ENCODE measurements at places on chromosomes 4 and X. TPM values are rescaled to one million over a fixed set of nuclear protein-coding genes. Genes with fewer than 3 reads are reported as not detected.

DNA sequence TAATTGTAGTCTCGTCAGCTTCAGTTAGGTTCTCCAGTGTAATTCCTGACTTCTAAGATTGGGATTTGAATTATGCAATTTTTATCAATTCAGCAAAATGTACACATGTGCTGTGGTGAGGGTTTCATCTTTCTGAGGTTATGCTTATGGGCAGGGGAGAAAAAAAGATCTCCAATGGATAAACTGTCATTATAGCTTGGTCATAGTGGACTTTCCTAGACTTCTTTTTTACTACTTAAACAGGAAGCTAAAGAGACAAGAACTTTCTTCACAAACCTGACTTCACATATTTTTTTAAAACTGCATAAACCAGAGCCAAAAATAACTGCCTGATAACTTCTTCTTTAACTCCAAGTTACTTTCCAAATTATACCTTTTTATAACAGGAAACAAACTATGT lies 21.7 kb upstream of the SPP1 start:
- no peak for DNase-seq

GRCh38 chr4:152537881-152538280 lies 2.0 kb upstream of the FBXW7 start:
- no peak for DNase-seq

DNA sequence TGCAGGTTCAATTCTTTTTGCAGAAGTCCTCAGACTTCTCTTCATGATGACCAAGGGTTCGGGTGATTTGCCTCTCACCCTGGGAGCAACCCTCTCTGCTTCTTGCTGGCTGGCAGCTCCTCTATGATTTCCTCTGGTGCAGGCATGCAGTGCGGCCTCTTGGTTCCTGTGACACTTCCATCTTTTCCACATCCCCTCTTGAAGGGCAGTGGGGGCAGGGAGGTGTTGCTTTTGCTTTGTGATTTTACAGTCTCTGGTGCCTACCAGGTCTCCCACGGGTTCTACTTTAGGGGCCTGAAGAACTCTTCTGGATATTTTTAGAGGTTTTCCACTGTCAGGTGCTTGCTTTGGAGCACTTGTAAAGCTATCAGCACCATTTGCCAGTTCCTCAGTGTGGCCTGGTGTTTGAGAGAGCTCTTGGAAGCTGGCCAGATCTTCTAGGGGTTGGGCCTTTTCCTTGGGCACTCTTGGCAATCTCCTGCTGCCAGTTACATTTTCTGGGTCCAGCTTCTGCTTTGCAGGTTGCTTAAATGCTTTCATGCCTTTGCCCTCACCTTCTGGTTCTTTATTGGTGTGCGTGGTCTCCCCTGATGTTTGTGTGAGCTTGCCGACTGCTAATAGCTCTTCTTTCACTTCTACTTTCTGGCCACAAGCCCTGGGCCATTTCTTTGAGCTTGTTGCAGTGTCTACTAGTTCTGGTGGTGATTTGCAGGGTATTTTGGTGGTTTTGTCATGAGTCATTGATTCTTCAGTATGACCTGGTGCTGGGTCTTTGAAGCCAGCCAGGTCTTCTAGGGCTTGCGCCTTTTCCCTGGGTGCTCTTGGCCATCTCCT lies 11.5 kb upstream of the CHST7 start:
- DNase-seq = no peak

GRCh38 chrX:154540897-154541535 lies 5.6 kb downstream of the G6PD start:
- peak; percentile 66 for DNase-seq

DNA sequence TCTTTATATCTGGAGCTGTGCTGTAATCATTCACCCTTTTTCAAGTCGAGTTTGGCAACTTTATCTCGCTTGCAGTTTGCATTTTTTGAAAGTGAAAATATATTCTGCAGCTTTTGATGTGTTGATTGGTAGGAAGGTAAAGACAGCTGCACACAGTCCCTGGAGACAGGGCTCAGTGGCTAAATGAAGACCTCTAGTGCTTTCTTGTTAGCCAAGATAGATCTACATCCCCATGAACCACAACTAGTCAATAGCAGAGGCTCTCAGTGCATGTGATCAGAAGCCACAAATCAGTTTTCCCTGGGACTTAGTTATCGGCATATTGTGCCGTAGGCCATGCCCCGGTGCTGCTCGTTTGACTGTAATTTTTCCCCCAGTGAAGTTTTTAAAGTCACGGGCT lies 587.7 kb upstream of the PITX2 start:
- DNase-seq = no peak

Gene AFAP1
- 22.7 TPM for total RNA-seq

GRCh38 chr4:184234155-184234554 lies 16.5 kb upstream of the ENPP6 start:
- no peak for DNase-seq

Gene RAB41
- total RNA-seq = not detected

- DNase-seq = no peak
These were observed 206.8 kb downstream of the SMARCA1 start for GRCh38 chrX:129316461-129316860.

DNA sequence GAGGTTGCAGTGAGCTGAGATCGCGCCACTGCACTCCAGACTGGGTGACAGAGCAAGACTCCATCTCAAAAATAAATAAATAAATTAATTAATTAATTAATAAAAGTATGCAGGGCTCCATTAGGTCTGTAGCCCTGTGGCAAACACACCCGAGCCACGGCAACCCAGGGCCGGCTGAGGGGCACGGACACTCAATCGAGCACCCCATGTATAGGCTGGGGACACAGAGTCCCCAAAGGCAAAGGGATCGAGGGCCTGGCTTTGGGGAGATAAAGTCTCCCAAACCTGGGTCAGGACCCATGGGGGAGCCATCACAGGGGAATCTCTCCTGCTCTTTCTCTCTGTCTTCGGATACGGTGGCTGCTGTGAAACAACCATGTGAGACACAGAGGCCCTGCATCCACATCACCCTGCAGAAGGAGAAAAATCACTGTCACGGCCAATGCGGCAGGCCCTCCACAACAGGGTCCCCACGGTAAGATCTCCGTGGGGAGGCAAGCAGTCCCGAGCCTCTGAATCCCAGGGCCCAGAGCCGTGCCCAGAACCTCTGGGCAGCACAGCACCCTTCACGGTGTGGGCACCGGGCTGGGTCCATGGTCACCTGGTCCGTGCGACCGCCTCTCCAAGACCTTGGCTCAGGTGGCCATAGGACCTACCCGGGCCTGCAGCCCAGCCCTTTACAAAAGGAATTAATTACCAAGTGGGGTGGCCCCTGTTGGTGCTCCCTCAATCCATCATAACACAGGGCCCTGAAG lies 81.8 kb downstream of the WFS1 start:
- no peak for DNase-seq

Gene GPRASP2
- total RNA-seq = 13.4 TPM

DNA sequence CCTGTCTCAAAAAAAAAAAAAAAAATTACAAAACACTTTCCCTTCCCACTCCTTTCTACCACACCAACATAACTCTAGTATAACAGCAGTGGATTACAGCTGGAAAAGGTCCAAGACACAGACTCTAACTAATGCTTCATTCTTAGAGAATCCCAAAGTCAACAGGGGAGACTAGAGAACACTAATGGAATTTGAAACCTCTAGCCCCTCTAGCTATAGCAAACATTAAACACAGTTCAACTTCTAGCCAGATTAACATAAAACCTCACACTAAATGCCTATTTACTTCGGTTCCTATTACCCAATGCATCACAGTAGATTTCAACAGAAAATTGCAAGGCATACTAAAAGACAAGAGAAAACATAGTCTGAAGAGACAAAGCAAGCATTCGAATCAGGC lies 10.5 kb upstream of the DHX15 start:
- no peak for DNase-seq

GRCh38 chr4:704198-704891 lies 1.3 kb upstream of the PCGF3 start:
- no peak for DNase-seq

DNA sequence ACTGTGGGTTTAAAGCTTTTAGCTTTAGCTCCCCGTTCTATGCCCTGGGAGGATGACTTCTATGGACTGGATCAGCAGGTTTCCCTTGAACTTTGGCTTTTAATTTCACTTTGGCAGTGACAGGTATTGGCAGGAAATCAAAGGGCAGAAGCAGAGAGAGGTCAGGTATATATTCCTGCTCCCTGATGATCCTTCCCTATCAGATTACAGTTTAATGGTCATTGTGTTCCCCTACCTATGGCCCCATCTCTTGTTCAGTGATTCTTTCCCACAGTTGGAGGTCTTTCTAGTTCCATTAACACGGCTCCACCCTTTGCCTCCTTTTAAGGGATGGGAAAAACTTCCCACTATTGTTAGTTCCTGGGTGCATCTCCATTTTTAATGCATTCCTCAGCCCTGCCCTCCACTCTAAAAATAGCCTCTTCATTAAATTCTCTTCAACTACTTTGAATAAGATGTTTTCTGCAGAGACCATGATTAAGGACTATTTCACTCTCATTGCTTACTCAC lies 107.8 kb upstream of the TMEM47 start:
- no peak for DNase-seq

Gene PALLD
- total RNA-seq = 250 TPM

- no peak for DNase-seq
These were observed 201.6 kb upstream of the NR3C2 start for GRCh38 chr4:148643851-148644250.

Gene ABHD18
- 12.1 TPM for total RNA-seq

- peak; percentile 35 for DNase-seq
These were observed 50.9 kb upstream of the TMEM164 start for GRCh38 chrX:109952050-109952449.

DNA sequence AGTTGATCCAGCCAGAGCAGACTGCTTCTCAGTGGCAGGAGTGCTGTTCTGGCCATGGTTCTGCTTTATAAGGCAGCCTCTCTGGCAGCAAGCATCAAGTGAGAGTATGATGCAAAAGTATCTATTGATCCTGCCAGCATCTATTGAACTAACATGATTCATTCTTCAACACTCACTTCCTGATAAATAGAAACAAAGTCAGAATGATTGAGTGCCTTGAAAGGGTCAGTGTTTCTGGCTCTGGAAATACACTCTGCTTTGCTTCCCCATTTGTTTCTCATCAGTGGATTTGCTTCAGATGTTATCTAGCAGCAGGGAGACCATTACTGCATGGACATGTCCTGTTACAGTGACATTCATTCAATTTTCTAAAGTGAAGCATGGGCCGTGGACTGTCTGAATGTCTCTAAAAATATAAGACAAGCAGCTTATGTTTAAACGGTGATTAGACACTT lies 66.2 kb upstream of the FRAS1 start:
- DNase-seq = peak; percentile 21

Gene GRIA3
- total RNA-seq = 4.8 TPM

DNA sequence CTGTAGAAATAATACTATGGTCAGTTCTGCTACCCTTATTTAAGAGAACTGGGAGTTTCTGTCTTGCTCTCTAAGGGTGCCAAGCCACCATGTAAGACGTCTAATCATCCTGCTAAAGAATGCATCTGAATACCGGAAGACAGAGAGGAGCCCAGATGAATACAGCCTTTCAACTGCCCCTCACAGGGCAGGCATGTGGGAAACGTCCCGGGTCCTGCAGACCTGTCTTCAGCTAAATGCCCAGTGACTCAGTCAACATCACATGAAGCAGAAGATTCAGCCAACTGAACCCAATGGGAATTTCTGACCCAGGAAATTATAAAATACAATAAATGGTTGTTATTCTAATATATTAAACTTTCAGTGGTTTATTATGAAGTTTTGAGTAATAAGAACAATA lies 2141.0 kb upstream of the AGA start:
- no peak for DNase-seq

DNA sequence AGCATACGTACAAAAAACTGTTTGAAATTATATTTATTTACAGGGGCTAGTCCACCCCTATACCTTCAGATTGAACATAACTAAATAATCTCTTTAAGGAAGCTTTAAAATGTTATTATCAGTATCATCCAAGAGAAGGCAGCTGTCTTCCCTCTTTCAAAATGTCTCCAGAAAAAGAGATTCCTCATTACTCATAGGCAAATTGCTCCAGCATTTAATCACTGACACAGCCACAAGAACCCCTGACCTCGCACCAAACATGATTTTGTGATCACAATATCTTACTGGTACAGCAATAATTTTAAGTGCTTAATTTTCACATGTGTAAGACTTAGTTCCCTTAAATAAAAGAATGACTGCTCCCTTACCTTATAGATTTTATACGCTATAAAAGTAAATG lies 9.7 kb downstream of the BOD1L1 start:
- no peak for DNase-seq

Gene ADGRA3
- total RNA-seq = 26.2 TPM

GRCh38 chr4:158159054-158159717 lies 13.6 kb downstream of the GASK1B start:
- no peak for DNase-seq

DNA sequence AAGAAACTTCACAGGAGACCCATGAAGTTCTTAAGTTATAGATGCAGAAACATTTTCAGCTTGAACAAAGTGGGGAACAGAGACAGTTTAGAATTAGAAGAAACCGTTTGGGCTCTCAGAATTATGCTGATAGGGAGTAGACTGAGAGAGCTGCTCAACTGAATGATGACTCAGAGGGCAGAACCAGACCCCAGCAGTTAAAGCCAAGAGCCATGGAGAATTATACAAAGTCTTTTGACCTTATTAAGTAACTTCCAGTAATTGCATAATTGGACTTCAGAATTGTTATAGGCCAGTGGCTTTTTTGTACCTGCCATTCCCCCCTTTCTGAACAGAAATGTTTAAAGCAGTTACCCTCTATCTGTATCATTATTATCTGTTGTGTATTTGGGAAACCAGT lies 642.1 kb downstream of the CCSER1 start:
- no peak for DNase-seq

- no peak for DNase-seq
These were observed 41.7 kb upstream of the DDX60 start for GRCh38 chr4:168360271-168360670.

DNA sequence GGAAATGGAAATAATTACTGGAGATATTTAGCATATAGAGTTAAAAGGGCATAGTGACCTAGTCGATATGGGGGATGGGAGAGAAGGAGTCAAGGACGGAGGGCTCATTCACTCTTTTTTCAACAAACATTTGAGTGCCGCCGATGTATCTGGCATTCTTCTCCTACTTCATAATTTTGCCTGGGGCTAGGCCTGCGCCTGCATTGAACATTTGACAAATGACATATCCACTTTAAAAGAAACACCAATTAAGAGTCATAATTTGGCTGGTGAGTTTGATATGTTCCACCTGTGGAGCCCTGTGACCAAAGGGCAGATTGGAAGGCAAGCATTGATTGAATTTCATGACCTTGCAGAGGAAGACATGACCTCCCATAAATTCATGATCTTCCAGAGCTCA lies 2.6 kb upstream of the GPC3 start:
- DNase-seq = no peak

GRCh38 chr4:24471486-24472160 lies 112.7 kb downstream of the DHX15 start:
- DNase-seq = no peak

Gene MTMR1
- total RNA-seq = 16.0 TPM

DNA sequence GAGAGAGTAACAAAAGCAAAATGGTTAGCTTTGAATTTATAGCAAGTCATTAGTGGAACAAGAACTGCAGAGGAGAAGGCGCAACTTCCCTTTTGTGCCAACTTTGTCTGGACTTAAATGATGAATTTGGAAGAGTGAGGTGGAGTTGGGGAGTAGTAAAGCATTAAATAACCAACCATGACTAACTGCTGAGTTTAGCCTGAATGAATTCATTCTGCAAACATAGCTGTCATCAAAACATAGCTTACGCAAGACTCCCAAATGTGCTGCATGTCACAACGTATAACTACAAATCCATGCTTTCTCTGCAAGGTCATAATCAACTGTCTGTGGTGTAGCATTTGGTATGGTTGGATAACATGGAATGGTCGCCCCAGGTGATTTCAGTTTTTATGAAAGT lies 75.9 kb upstream of the RPL34 start:
- DNase-seq = no peak
